ENCODE measurements at places on chromosomes 1 and 21.

DNA sequence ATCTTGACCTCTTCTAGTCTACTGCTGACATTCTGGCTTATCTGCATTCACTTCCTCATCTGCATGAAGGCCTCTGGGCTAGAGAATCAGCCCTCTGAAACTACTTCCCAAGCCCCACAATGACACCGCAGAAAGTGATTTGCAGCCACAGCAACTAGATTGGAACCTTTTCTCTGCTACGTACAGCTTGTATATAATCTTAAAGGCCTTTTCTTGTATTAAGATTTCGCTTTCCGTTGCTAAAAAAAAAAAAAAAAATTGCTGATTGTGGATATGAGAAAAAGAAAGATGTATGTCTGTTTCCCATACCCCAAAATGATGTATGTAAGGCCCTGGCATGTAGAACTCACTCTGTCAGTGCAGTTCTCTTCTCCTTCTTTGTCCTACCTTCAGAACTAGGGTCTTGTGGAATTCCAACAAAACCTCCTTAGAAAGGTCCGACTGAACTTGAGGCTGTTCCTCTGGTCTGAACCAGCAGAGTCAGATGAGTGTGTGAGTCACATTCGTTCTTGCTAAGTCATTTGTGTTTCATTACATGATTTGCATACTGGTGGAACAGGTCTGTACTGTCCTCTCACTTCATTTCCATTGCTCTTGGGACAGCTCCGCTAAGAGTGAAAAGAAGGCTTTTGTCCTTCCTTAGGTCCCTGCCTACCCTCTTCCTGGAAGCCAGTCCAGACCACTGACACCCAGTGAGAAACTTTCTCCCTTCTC, 62.7 kb downstream of the PLPP3 start:
- no peak for DNase-seq

DNA sequence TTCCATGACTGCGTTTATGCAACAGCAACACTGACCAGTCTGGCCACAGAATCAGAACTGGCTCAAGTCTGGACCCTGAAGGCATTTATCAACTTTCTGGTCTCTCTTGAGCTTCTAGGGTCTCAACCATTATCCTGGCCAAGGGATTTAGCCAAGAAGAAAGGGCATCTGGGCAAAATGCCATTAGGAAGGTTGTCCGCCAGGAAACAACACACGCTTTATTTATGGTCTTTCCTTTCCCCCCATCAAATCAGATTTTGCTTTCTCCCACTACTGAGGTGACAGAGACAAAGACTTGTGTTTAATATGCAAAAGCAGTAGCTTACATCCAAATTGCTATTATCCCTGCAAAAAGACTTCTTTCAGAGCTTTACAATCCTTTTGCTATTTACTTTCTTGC, 81.6 kb upstream of the PPP2R5A start:
- DNase-seq = no peak

- no peak for DNase-seq
Observed at GRCh38 chr1:164662955-164663354, 104.0 kb downstream of the PBX1 start.

DNA sequence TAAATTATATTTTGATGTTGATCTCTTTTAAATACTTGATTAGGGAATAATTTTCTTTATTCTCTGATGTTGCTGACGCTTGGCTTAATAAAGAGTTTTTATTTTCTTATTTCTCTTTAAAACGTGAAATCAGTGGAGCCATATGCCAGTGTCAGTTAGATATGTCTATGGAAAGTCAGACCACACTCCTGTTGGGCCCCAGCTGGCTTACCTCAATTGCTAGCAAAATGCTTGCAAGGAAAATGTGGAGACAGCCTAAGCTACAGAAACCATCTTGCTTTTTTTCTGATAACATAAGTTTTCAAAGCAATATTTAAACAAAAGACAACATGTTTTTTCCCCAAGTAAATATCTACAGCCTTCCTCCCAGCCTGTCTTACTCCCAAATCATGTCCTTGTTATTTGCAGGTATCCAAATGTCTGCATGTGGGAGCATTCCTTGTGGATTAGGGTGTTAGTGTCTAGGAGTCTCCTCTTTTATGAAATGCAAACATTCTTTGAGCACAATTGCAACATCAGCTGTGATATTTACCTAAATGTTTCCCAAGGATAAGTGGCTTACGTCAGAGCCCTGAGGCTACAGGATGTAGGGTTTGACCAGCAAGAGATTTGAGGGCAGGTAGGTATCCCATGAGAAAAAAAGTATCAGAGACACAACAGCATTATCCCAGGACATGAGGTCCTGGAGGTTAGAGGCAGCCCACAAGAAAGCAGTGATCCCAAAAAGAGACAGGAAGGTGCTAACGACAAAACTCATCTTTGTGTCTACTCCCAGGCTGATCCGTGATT, 117.2 kb upstream of the KCNJ15 start:
- no peak for DNase-seq

GRCh38 chr1:91650764-91651163, 150.1 kb downstream of the CDC7 start:
- DNase-seq = no peak

DNA sequence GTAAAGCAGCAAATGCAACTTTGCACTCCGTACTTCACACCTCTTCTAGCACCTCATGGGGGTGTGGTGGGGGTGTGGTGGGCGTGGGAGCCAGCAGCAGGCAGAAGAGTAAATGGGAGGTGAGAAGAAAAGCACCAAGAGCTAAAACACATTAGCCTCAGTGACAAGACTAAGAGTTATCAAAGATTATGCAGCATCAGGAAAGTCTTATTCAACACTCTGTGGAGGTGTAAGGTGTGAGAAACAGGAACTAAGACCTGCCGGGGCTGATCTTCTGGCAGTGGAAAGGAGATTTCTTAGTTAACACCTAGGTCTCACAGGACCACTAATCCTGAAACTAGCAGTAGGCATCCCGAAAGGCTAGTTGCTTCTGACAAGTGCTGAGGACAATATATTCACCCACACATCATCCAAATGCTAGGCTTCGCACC, 9.9 kb downstream of the TGFBR3 start:
- DNase-seq = no peak

GRCh38 chr1:156386949-156387869, 18.2 kb downstream of the RHBG start:
- no peak for DNase-seq

GRCh38 chr1:204349602-204350001, 10.1 kb downstream of the PLEKHA6 start:
- DNase-seq = no peak

GRCh38 chr21:26307640-26308039, 137.1 kb upstream of the APP start:
- no peak for DNase-seq

- no peak for DNase-seq
Observed at GRCh38 chr1:232655746-232656085, 25.8 kb upstream of the SIPA1L2 start.

DNA sequence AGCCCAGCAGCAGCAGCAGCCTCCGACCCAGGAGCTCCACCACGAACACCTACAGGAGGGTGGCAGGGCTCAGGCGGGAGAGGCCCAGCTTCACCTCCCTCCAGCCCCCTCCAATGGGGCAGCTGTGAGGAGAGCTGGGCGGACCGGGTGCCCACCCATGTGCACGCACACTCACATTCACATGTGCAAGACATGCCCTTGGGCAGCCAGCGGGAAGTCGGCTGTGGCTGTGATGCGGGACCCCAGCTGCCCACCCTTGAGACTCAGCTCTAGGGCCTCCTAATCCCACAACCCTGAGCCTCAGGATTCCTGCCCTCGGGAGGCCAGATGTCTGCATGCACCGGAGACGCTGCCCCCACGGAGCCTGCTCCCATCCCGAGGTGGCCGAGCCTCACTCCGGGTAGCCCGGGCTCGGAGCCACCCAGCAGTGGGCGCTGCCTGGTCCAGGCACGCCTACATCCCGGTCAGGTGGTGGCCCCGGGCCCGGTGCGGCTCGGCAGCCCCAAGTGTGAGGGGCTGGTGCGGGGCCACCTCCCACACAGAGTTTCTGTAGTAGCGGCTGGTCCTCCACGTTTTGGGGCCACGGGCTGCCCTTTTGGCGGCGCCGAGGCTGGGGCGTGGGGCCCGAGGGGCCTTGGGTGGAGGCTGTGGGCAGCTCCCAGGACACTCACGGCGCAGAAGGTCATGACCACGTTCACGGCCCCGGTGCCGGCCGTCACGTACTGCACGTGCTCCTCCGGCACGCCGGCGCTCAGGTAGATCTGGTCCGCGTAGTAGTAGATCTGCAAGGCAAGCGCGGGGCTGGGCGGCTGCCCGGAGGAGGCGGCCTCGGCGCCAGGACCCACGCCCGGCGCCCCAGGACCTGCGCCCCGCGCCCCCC, 12.9 kb upstream of the SLC2A7 start:
- no peak for DNase-seq

DNA sequence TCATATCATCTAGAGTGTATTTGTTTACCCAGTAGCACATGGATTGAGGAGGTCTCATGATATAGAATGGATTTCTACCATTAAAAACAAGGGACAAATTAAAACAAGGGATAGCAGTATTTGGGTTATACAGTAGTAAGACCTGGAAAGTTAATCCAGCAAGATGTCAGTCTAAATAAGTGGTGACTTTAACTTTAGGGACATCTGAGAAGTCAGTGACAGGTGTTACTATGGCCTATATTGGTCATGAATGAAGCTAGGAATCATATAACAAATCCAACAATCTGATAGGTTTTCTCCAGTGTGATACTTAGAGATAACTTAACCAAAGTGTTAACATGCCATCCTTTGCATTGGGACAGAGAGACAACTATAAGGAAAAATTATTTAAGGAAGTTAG, 42.7 kb upstream of the DHCR24 start:
- DNase-seq = no peak

DNA sequence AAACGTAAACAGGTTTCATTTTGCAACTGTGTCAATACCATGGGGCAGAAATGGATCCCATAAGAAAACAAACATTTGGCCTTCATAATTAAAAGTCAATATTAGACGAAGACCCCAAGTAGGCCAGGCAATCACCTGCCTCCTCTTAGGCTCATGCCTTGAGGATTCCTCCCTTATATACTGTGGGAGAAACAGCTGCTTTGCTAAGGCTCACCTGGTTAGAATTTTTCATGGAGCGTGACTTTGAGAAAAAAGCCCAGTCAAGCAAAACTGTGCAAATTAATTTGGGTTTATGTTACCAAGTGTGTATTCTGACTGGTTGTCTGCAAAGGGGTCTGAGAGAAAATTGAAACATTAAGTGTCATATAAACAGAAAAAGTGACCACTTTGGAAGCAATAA, 605.3 kb upstream of the USP24 start:
- DNase-seq = no peak

GRCh38 chr1:225765982-225766674, 11.5 kb upstream of the SRP9 start:
- no peak for DNase-seq

- DNase-seq = no peak
Observed at GRCh38 chr1:2067981-2068380, 17.8 kb downstream of the PRKCZ start.

- DNase-seq = no peak
Observed at GRCh38 chr1:113734357-113735055, 24.8 kb downstream of the PHTF1 start.

- DNase-seq = no peak
Observed at GRCh38 chr1:241413386-241413785, 56.4 kb upstream of the RGS7 start.

DNA sequence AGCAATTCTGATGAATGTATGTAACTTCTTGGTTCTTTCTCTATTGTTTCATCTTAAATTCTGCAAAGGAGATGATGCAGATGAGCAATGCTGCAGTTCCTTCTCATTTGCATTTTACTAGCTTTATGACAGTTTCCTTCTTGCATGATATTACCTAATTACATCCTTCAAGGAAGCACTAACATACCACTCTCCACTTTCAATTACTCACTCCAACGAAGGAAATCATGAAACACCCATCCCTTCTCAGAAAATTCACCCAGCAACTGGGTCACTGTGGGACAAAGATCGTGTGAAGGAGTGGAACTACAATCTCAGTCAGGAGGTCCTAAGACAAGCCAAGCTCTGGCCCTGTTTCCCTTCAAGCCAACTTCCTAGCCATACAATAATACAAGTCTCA, 142.3 kb downstream of the CHD1L start:
- DNase-seq = no peak

DNA sequence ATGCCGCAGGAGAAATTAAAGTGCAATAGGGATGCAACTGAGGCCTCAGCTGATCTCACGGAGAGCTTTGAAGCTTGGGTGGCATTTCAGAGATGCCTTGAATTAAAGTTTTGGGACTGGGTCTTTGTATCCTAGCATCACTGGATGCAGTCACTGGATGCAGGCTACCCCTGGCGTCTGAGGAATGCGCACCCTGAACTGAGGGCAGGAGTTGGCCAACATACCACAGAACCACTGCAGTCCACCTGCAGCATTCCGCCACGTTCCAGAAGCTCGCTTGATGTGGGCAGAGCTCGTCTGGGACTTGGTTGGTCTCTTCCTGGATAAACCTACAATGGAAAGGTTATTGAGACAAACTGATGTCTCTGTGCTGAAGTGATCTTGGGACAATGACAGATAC, 34.1 kb upstream of the IGSF5 start:
- no peak for DNase-seq

GRCh38 chr1:181073638-181074037, 14.9 kb upstream of the IER5 start:
- DNase-seq = no peak

DNA sequence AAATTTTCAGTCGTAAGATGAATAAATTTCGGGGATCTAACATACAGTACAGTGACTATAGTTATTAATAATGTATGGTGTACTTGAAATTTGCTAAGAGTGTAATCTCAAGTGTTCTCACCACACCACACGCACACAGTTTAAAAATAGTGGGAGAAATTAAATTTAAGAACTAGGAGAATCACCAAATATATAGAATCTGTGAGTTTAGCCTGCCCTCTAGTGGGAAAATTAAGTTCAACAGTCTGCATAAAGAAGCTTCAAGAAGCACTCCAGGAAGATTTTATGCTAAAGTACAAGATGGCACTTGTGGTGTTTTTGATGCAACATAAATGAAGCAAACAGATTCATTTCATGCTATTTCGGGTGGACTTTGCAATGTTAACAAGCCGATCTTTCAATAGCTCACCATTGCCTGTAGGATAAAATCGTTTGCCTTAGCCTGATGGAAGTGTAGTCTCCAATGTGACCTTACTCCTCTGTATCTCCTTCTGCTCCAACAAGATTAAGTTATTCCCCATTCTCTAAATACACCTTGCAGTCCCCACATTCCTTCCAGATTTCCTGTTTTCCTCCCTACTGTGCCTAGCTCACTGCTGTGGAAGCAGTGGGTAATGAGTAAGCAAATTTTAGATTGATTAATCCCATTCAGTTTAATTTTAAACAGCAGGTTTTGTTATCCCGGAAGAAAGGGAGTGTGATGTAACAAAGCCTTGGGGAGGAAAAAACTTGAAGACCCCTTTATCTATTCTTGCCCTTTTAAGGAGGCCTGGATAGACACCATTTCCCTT, 8.7 kb upstream of the PIK3C2B start:
- DNase-seq = no peak

DNA sequence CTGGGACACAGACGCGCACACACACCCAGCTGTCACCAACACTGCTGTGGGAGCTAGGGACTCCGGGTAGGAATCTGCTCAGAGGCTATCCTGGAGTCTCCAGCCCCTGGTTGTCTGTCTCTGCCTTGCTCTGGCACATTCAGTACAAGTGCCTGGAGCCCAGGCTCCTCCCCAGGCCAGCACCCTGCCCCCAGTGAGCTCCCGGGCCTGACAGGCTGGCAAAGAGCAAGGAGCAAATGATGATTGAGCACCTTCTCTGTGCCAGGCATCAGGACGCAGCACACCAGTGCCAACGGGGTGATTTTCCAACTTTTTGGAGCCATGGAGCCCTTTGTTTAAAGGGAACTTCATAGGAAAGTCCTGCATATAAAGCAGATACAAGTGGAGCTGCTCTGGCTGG, 6.5 kb downstream of the CNTN2 start:
- peak; percentile 81 for DNase-seq
